ENCODE measurements at places on chromosomes 7 and 10.

GRCh38 chr7:92612501-92612900 lies 22.3 kb upstream of the FAM133B start:
- no peak for DNase-seq

- no peak for DNase-seq
Measured at GRCh38 chr7:121244120-121244870, 84.5 kb upstream of the WNT16 start.

GRCh38 chr10:79063661-79064492 lies 4.9 kb upstream of the ZMIZ1 start:
- no peak for DNase-seq

DNA sequence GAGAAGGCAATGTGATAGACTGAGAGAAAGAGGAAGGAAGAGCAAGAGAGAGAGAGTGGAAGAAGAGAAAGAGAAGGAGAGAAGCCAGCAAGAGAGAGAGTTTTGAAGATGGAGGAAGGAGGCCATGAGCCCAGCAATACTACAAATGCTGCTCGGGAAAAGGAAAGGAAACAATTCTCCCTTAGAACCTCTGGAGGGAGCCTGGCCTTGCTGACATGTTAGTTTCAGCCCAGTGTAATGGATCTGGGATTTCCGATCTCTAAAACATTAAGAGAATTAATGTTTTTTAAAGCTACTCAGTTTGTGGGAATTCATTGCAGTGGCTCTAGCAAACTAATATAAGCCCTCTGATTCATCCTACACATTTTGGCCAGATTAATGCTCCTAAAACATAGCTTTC lies 206.8 kb upstream of the MTPN start:
- DNase-seq: no peak

DNA sequence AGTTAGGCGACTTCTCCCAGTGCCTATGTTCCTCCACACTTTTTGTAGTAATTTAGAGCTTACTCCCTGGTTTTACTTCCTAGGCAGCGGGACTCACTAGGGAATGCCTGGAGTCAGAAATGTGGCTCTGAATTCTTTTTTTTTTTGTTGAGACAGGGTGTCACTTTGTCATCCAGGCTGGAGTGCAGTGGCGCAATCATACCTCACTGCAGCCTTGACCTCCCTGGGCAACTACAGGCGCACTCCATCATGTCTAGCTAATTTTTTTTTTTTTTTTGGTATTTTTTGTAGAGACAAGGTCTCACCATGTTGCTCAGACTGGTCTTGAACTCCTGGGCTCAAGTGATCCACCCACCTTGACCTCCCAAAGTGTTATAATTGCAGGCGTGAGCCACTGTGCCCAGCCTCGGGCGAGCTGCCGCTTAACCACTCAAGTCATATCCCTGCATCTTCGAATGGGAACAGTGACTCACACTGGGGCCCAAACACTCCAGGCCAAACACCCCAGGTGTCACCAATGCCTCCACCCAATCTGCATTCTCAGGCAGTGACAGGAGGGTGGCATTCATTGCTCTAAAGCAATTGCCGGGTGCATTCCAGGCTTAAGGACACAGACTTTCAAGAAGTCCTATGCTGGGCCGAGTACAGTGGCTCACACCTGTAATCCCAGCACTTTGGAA lies 19.6 kb downstream of the RGS10 start:
- no peak for DNase-seq

DNA sequence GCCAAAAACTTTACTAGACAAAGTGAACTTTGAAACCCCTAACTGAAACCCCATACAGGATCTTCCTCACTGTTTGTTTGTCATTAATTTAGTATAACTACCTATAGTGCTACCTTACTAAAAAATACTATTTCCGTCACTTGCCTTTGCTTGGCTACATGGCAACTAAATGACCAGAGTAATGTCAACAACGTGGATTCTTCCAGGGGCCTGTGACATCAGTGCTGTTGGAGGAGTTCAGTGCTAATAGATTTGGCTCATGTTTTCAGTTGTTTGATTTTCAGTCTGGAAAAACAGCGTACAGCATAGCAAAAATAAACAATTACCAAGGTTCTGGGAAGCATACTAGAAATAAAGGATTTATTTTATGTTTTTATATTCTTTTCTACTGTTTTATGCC lies 3.0 kb upstream of the ASB15 start:
- no peak for DNase-seq

GRCh38 chr7:81672872-81673271 lies 97.0 kb downstream of the HGF start:
- no peak for DNase-seq

- no peak for DNase-seq
Measured at GRCh38 chr10:71597821-71598498, 121.6 kb downstream of the C10orf105 start.

- no peak for DNase-seq
Measured at GRCh38 chr7:95213148-95213547, 111.2 kb downstream of the PON1 start.

- no peak for DNase-seq
Measured at GRCh38 chr10:126212738-126213137, 175.5 kb downstream of the ADAM12 start.

DNA sequence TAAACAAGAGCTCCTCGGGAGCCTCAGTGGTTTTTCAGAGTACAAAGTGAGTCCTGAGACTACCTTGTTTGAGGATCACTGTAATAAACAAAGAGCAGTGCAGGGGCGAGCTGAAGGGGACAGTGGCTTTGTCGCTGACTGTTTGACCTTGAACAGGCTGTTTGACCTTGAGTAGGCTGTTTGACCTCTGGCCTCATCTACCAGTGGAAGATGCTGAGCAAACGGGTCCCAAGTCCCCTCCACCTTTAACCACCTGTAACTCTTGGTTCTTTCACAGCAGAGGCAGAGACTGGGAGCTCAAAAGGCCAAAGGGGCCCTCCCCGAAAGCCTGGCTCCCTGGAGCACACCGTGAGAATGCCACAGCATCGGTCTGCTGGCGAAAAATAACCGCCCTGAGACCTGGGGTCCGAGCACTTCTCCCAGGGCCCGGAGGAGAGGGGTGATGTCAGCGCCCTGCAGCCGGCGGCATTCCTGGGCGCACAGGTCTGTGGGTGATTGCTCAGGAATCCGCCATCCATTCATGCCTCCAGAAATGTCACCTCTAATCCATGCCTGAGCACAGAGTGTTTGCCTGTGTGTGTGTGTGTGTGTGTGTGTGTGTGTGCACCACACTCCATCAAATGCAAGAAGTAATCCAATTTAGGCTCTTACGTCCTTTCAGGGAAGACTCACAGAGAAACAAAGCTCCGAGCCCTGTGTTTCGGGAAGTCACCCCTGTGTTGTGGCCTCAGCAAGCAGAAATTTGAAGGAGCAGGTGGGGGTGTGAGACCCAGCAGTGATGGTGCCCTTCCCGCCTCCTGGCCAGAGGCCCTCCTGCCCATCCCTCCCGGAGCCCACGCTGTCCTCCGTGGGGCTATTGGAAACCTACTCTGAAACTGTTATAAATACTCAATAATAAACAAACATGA lies 66.5 kb downstream of the ASB13 start:
- no peak for DNase-seq

GRCh38 chr7:132213583-132213982 lies 362.7 kb downstream of the PLXNA4 start:
- no peak for DNase-seq

DNA sequence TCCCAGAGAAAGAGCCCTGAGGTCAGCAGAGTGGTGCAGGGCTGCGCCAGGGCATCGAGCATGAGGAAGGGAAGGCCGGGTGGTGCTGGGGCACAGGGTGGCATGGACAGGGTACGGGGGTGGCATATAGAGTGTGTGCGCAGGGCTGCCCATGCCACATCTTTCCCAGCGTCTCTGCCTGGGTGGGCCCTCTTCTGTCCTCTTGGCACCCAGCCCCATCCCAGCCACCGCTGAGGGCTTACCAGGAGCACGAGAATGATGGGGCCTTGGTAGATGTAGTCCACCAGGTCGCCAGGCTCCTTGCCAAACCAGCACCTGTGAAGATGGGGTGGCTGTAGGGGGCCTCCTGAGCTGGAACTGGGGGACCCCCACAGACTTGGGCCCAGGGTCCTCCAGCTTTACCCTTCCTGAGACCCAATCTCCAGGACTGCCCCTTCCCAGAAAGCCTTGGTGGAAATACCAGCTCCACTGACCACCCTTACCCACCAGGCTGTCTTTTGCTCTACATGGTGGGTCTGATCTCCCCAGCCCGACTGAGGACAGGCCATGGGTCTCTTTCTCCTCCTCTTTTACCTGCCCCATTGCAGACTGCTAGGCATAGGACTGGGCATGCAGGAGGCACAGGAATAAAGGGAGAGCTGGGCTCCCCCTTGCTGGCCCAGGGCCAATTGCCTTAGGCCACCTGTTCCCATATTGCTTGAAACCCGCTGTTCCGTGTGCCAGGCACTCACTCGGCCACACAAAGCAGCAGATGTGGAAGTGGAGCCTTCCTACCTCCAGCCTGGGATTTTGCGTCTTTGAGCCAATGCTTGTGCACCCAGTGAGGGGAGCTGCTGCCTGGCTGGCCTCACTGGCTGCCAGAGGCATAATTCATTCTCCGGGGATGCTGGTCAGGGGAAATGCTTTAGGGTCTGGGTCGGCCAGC lies 21.7 kb downstream of the CRHR2 start:
- no peak for DNase-seq

DNA sequence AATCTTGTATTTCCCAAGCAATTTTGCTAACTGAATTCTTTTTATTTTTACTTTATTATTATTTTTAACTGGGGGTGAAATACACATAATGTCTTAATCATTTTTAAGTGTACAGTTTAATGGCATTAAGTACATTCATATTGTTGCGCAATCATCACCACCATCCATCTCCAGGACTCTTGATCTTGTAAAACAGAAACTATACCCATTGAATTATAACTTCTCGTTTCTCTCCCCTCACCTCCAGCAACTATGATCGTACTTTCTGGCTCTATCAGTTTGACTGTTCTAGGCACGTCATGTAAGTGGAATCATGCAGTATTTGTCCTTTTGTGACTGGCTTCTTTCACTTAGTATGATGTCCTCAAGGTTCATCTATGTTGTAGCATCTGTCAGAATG lies 108.8 kb downstream of the ARL5B start:
- no peak for DNase-seq

DNA sequence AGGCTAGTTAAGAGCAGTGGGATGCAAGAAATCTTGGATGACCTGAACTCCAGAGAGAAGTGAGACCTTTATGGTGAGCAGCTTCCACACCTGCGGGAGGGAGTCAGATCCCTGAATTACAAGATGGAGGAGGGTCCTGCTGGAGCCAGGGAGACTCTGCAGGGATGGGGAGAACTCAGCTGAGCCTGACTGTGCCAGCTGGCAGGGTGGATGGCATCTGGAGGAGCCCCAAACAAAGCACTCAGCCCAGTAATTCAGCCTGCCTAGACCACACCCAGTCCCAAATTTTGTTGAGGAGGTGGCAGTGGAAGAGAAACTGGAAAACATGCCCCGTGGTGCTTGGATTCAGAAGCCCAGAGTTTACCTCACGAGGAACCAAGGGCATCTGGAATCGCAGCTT lies 208.2 kb downstream of the WDR11 start:
- DNase-seq: no peak

DNA sequence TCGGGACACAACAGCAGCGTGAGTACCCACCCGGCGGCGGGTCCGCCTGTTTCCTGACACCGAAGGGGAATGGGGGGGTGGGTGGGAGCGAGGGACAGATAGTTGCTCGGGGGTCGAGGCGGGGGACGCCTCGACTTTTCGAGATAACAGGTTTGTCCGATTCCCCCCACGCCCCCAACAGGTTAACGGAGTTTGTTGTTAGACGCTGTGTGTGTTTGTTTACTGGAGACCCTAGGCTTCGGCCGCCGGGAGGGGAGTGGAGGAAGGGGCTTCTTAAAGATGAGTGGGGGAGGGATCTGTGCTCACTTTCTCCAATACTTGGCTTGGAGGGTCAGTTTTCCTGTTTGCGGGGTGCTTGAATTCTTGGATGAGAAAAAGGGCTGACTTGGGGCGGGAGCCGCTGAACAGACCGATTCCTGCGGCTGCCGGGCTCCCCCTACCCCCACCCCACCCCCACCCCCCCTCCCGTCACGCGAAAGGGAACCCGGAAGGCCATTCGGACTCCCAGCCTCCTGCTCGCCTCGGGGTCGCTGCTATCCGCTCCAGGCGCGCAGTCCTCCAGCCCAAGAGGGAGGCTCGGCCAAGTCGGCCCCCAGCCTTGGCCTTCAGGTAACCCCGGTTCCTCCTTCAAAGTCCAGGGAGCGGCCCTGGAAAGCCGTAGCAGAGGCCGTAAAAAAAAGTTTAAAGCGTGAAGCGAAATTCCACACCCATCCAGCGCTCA lies 1.0 kb downstream of the SORCS3 start:
- no peak for DNase-seq

GRCh38 chr7:122637784-122638183 lies 61.1 kb downstream of the RNF133 start:
- no peak for DNase-seq

All from amygdala (tissue), 56 donors.